ENCODE measurements at places on chromosomes 16 and 17.

DNA sequence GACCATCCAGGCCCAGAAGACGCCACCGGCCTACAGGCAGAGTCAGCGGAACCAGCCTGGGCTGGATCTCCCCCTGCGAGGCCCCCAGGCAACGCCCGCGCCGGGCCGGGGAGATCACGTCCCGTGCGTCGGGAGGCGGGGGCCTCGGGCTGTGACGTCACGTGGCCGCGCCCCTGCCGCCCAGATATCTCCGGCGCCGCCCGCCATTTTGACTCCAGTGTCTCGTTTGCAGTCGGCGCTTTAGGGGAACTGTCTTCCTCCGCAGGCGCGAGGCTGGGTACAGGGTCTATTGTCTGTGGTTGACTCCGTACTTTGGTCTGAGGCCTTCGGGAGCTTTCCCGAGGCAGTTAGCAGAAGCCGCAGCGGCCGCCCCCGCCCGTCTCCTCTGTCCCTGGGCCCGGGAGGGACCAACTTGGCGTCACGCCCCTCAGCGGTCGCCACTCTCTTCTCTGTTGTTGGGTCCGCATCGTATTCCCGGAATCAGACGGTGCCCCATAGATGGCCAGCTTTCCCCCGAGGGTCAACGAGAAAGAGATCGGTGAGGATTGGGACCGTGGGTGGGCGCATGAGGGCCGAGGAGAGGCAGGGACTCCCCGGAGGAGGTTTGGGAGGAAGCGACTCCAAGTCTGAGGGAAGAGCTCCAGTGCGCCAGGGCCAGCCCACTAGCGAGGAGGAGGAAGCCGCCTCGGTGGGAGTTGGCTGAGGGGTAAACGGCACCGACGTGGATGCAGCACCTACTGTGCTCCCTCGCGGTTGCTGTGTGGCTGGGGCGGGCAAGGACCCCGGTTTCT, at the start of gene WSB1:
TSS of gene WSB1 (plus strand) at position 217 of the 791 bp plus-strand sequence. CDS start at position 499, 282 bp downstream.
- peak; percentile 86 for DNase-seq

- DNase-seq: no peak
These were observed 1.9 kb upstream of the CPD start for GRCh38 chr17:30376621-30377452.

GRCh38 chr17:47200325-47200664, 8.9 kb upstream of the MYL4 start:
- DNase-seq: no peak

DNA sequence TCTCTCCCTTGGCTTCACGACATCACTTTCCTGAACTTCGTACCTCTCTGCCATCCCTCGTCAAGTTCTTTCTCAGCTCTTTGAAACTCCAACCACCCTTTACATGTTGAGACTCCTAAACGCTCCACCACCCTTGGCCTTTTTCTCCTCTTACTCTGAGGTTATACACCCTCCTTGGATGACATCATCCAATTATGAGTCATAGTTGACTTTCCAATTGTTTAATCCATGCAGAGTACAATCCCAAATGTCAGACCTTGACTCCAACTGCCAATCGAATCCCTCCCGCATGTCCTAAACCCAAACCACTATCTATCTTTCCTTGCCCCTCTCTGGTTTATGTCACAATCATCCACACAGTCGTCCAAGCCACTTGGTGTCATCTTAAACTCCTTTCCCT, 18.4 kb upstream of the C16orf82 start:
- no peak for DNase-seq

DNA sequence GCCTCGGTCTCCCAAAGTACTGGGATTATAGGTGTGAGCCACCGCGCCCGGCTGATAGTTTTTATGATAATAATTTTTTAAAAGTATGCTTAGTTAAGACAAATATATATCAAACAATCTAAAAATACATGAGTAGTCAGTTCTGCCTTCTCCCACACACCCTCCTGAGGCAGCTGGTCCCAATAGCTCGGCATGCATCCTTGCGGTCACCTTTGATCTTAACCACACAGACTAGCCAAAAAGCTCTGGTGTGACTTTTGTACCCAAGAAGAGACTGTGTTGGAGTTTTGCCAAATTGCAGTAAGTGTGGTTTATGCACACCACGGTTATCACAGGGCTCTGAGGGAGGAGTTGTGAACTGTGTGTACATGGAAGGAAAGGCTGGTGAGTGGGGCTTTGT, 25.6 kb downstream of the ATP6V0A1 start:
- no peak for DNase-seq

DNA sequence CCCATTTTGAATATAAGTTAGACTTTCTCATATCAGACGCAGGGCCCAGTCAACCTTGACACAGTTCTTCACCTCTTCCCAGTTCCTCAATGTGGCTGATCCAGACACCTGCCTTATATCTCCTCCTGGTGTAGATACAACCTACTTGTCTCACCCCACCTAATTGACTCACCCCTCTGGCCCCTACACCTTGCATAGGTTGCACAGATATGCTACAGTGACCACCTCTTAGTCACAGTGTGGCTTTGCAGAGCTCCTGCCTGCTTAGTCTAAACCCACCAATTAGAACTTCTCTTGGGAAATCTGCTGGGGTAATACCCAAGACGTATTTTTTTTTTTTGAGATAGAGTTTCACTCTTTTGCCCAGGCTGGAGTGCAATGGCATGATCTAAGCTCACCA, 16.8 kb downstream of the CHP2 start:
- DNase-seq: no peak

- DNase-seq: no peak
These were observed 5.8 kb downstream of the TMEM92 start for GRCh38 chr17:50280068-50280467.

- no peak for DNase-seq
These were observed 83.2 kb upstream of the HNF1B start for GRCh38 chr17:37827905-37828650.

DNA sequence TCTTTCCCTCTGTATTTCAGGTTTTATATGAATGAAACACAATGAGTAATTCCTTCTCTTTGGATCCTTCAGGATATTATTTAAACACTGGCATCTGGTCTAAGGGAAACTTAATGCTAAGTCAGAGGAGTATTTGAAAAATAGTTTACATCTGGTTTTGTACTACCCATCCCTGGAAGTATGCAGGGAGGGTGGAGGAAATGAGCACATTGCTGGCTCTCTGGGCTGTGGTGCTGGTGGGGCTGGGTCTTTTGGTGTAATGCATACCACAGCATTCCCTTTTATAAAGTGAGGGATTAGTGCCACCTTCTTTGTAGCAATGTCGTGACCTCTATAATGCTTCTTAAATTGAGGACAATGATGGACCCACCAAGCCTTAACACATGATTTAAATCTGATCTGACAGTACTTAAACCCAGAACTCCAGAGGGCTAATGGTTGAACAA, 105.5 kb upstream of the AXIN2 start:
- DNase-seq: no peak

DNA sequence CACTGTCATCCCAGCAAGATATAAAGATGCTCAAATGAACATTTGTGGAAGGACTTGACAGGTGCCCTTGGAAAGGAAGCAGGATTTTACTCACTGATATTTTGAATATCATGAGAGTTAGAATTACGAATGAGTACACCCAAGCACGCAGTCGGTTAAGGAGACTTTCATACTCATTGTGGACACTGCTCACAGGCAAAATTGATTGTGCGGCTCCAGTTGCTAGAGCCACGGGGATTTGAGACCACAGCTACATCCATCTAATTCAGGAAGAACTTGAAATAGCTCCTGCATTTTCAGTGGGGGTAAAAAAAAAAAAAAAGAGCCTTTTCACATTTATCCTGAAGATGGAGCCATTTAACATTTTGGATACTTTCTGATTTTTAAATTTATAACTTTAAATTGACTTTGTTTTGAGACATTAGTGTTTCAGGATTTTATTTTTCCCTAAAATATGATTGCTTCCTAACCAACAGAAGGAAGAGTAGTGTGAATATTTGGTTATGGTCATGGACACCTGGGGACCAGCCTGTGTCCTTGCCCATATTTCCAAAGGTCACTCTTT, 1080.1 kb upstream of the EEF2KMT start:
- DNase-seq: no peak

DNA sequence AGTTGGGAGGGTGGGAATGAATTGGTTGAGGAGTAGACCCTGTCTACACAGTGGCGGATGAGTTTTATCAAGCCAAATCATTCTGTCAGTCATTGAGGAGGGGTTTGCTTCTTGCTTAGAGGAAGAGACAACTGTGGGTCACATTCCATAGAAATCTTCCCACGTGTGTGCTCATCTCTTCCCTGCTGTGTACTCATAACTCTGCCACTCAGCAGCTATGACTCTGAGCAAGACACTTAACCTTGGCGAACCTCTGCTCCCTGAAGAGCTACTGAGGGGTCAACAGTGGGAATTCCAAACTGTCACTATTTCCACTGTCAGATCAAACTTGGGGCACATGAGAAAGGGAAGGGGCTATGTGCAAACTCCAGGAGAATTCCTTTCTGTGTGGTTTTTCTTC, 72.6 kb upstream of the COX10 start:
- DNase-seq: no peak

DNA sequence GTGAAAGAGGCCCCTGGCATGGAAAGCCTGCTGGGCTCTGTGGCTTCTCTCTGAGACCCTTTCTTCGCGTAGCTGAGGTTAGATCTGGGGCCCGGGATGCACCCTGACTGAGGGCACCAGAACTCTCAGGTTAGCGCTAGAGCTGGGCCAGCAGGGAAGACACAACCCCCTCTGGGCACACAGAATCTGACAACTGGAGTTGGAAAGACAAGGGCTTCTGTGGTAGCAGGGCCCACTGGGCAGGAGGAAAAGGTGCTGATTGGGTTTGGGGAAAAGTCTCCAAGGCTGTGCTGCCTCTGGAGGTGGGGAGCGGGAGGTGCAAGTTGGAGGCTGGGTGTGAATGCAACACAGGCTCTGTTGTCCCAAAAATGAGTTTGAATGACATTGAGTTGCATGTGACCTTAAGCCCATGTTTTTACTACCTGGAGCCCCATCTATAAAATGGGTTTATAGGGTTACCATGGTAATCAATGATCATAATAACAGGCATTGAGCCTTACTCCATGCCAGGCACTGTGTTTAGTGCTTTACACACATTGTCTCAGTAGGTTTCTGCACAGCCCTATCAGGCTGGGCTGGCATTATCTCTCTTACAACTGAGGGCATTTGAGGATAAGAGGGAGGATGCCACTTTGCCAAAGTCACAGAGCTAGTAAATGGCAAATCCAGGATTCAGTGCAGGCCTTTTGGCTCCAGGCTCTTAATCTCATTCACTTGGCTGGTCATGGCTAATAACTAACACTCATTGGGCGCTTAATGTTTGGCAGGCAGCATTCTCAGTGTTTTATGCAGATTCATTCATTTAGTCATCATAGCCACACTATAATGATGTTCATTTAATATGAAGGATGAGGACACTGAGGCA, 9.5 kb upstream of the IGFBP4 start:
- DNase-seq: peak; percentile 70

GRCh38 chr17:73822371-73822770, 178.1 kb upstream of the SDK2 start:
- DNase-seq: no peak

DNA sequence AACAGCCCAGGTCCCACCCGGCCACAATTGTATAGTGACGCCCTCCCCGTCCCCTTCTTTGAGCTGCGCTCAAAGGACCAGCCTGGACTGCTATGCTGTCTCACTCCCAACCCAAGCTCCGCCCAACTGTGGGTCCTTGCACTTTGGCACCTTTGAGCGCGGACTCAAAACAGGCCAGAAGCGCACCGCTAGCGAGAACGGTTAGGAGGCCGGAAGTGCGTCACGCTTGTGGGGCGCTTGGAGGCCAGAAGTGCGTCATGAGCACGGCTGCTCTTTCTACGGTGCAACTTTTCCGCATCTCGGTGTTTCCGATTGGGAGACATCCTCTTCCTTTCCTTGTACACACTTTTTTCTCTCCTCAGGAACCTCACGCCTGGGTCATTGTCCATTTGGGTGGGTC, at the start of gene ZNF19:
TSS of gene ZNF19 (minus strand) at position 203 of the 400 bp plus-strand sequence. CDS start 7,210 bp downstream, outside the sequence.
- DNase-seq: no peak

DNA sequence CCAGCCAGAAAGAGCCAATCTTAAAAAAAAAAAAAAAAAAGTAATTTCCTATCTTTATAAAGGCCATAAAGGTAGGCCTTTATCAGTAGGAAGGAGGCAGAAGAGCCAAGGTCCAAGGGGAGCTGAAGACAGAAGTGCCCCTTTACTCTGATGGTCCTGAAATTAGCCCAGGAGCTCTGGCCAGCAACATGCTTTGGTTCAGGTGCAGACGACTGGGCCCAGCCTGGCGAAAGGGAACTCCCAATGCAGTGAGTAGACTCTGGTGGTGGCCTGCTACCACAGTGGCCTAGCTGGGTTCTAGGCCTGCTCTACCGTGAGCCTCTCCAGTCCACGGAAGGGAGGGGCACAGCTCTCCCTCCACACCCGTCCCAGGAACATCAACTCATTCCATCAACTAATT, 23.1 kb upstream of the MEIOB start:
- DNase-seq: no peak

DNA sequence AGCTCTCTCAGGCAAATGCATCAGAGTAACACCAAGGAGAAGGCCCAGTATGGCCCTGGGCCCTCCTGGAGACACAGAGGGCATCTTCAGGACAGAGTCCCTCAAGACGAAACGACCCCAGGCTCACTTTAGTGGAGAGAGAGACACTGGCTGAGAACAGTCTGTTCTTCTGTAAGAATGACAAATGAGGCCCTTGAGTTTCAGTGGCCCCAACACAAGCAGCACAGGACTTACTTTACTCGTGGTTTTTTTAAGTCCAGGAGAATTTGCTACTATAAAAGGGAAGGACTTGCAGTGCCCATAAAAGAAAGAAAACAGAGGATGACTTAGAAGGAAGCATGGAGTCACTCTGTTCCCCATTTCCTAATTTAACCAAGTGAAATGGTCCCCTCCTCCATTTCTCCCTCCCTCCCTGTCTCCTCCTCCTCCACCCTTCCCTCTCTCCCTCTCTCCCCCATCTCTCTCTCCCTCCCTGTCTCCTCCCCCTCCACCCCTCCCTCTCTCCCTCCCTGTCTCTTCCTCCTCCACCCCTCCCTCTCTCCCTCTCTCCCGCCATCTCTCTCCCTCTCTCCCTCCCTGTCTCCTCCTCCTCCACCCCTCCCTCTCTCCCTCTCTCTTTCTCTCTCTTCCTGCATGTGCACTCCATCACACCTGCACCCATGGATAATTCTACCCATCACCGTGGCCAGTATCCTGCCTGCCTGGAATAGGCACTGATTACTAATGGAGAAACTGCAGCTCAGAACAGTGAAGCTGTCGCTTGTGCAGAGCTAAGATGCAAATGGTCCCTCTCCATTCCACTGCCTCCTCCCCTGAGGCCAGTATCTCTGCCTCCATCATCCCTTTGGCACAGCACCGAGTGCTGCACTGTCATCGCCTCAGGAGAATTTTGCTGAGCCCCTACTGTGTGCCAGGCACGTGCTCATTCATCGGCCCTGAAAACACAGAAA, 47.3 kb upstream of the RBFOX3 start:
- no peak for DNase-seq

- no peak for DNase-seq
These were observed 53.1 kb upstream of the TANGO6 start for GRCh38 chr16:68790130-68790761.

GRCh38 chr16:29876594-29877249, 13.7 kb upstream of the CDIPT start:
- no peak for DNase-seq

- DNase-seq: peak; percentile 48
These were observed 5.0 kb downstream of the DEXI start for GRCh38 chr16:10937068-10937859.
